ENCODE measurements at places on chromosomes 1 and 21.
A peak's percentile ranks its signal among the peaks of the same experiment; 100 is the strongest.

DNA sequence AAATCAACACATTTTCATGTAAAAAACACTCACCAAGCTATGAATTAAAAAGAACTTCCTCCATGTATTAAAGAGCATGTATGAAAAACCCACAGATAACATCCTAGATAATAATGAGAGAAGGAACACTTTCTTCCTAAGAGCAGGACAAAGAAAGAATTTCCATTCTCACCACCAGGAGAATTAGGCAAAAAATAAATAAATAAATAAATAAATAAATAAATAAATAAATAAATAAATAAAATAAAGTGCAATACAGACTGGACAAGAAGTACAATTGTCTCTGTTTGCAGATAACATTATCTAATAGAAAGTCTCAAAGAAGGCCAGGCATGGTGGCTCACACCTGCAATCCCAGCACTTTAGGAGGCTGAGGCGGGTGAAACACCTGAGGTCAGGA, 218.2 kb downstream of the BRINP3 start:
- no peak for DNase-seq

- DNase-seq: no peak
Observed at GRCh38 chr1:158607296-158607695, 2.2 kb downstream of the OR10Z1 start.

GRCh38 chr1:9231648-9232332, 2.8 kb upstream of the H6PD start:
- no peak for DNase-seq

- no peak for DNase-seq
Observed at GRCh38 chr1:76257823-76258222, 183.3 kb downstream of the ST6GALNAC3 start.

GRCh38 chr1:94061513-94062443, 59.2 kb downstream of the ABCA4 start:
- DNase-seq: peak; percentile 36

DNA sequence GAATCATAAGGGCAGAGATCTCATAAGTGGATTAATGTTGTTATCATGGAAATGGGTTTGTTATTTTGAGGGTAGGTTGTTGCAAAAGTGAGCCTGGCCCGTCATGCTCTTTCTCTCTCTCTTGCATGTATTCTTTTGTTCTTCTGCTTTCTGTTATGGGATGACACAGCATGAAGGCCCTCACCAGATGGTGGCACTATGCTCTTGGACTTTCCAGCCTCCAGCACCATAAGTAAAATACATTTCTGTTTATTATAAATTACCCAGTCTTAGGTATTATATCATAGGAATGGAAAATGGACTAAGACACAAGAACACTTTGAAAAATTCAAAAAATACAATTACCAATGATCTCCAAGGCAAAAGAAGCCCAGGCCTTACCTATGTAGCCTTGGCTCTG, 676.1 kb downstream of the PTPRU start:
- DNase-seq: no peak

- DNase-seq: no peak
Observed at GRCh38 chr1:53080769-53081168, 18.8 kb downstream of the PODN start.

GRCh38 chr1:46677339-46677738, 5.7 kb downstream of the TEX38 start:
- DNase-seq: no peak

- DNase-seq: no peak
Observed at GRCh38 chr1:229432905-229433304, 989 bp downstream of the ACTA1 start.

All from GM18507 (cell line).